ENCODE measurements at places on chromosomes 12 and 14.

- no peak for DNase-seq
These were observed 255.0 kb downstream of the PAX9 start for GRCh38 chr14:36916668-36917067.

DNA sequence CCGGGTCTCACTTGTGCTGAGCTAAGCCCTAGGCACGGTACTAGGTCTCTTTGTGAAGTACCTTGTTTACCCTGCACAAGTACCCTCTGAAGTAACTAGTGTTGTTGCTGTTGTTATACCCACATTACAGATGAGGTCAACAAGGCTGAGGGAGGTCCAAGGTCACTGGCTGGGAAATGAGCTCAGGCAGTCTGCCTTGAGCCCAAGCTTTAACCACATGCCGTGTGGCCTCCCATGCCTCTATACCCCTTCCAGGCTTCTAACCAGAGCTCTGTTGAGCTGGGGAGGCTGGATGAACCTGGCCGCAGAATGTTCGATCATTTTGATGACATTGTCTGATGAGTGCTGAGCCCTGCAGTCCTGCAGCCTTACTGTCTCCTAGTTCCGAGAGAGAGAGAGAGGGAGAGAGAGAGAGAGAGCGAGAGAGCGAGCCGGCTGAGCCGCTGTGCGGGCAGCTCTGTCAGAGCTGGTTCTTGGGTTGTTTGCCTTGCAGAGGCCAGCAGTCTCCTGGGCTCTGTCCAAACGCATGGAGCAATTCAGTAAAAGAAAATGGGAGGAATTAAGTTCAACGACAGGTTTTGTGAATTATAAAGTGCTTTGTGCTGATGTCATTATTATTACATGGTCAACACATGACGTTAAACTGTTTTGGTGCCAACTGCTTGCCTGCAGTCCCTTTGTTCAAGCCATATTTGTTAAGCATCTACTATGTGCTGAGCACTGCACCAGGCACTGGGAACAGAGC lies 13.1 kb downstream of the JDP2 start:
- no peak for DNase-seq

DNA sequence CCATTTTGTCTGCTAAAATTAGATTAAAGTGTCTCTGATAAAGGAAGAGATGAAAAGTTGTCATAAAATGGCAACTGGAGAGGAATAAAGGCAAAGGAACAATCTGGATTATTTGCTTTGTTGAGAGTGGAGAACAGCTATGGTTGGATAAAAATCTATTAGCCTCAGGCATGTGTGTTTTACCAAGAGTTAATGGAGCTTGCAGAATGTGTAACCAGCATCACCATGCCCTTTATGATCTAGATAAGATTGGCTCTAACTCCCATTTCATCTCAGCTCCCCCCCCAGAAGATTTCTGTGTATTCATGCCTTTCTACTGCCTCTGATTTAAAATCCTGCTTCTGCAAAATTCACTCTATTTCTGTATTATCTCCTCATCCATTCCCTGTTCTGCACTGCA lies 93.8 kb downstream of the GALC start:
- no peak for DNase-seq

DNA sequence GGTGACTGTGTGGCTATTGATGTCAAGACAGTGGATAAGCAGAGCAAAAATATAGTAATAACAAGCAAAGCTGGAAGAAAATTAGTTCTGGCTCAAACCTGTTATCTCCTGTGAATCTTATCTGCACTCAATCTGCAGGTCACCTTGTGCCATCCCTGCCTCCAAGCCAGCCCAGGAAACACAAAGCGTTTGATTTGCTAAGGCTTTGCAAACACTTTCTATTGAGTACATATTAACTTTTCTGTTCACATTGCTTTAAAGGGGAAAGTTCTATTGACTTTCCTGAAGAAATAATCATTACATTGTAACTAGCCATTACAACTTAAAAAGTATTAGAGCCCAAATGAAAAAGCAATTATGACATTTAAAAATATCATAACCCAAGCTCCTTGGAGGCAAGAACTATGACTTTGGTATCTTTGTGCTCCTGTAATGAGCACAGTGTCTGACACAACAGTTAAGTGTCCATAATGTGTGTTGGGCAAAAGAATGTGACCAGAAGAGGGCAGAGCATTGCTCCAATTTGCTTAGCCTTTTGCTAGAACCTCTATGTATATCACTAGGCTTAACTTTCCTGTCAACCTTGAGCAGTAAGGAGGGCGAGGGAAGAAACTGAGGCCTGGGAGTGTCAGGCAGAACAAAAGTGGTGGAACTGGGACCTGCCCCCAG lies 24.7 kb downstream of the SERPINA3 start:
- DNase-seq: no peak

- no peak for DNase-seq
These were observed 360.5 kb upstream of the TMPO start for GRCh38 chr12:98154850-98155249.

GRCh38 chr12:33825986-33826602 lies 196.2 kb upstream of the ALG10 start:
- DNase-seq: no peak

DNA sequence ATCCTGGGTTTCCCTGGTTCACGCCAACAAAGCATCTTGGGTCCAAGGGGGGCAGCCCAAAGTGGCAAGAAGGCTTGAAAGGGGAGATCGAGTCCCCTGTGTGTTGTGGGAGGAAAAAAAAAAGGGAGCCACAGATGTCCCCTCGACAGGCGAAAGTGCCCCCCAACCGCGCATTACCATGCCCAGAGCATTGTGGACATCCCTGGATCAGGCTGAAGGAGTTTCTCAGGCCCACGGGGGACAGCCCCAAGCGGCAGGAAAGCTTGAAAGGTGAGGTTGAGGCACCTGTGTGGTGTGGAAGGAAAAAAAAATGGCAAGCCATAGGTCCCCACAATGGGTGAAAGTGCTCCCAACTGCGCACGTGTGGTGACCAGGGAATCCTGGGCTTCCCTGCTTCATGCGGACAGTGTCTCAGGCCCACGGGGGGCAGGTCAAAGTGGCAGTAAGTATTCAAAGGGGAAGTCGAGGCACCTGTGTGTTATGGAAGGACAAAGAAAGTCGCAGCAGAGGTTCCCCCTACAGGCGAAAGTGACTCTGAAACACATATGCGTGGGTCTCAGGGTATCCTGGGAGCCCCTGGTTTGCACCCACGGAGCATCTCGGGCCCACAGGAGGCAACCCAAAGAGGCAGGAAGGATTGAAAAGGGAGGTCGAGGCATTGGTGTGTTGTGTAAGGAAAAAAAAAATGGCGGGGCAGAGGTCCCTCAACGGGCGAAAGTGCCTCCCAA lies 580.1 kb downstream of the ALG10 start:
- no peak for DNase-seq

DNA sequence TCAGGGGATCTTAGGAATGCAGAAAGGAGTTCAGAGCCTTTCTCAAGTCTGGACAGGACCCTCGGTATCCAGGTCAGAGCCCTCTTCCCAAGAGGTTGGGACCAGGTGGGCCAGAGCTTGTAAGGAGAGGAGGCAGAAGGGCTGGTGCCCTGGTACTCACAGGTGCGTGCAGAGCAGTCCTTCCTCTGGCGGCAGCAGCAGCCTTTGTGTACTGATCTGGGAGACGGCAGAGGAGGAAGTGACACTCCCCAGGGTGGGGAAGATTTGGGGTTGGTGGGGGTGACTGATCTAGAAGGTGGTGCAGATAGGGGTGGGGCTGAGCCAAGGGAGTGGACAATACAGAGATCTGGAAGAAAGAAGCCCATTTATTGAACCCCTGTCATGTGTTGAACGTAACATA lies at the start of gene ITGB7:
TSS of gene ITGB7 (minus strand) at position 210 of the 400 bp plus-strand sequence. CDS start 6,808 bp downstream, outside the sequence.
- DNase-seq: no peak

DNA sequence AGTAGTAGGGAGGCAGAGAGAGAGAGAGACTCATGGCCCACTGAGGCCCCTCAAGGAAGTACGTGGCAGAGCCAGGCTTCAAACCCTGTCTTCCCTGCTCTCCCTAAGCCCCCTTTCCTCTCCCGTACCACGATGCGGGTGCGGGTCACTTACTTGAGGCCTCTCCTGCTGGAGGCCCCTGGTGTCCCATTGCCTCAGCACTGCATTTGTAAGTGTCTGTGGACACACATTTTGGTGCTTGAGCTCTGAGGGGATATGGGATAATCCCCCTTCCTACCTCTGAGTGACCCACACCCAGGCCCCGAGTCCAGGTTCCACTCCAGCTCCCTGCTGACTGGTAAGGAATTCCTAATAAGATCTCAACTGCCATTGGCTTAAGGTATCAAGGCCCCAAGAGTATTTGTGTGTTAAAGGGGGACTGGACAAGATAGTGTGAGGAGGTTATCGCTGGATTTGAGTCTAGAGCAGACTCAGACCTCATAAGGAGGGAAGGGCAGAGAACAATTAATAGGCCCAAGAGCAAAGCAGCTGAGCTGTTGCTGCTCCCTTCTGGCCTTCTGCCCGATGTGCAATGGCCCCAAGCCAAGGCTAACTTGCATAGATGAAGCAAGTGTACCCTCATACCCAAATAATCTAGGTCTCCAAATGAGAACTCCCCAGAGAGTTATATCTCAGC lies 71.9 kb downstream of the CRACR2A start:
- DNase-seq: no peak

GRCh38 chr12:79250186-79250585 lies 385.6 kb downstream of the SYT1 start:
- no peak for DNase-seq

DNA sequence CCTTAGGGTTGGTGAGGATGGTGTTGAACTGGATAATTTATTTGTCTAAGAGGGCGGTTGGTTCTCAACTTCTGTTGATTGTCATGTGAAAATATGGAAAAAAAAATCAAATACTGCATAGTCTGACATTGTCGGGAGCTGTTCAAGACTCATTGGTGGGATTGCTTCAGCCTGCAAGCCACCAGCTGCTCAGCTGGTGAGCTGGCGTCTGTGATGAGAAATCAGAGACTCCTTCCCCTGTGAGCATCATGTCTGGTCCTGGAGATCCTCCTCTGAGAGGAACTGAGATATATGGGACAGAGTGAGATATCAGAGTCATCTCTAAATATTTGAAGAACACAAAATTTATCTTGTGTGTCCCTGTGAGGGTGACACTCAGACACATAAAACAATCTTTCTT lies 49.9 kb downstream of the TRIM9 start:
- DNase-seq: no peak

- DNase-seq: no peak
These were observed 2.1 kb downstream of the LUM start for GRCh38 chr12:91109148-91109564.

DNA sequence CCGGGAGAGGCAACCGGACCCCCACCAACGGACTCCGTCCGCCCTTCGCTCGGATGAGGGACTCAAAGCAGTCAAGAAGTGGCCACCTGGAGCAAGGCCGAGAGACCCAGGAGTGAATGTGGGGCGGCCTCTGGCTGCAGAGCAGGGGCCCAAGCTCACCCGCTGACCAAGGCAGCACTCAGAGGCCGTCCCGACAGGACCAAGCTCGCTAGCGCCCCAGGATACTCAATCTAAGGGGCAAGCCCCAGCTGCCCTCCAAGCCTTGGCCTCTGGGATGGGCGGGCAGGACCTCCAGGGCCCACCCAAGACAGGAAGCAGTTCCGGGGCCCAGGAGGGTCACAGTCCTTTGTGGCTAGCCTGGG lies 936 bp downstream of the AKT1 start:
- DNase-seq: no peak

- DNase-seq: no peak
These were observed 2.4 kb upstream of the GALNT8 start for GRCh38 chr12:4717806-4718205.

GRCh38 chr12:89573051-89573810 lies 47.4 kb upstream of the POC1B start:
- no peak for DNase-seq

DNA sequence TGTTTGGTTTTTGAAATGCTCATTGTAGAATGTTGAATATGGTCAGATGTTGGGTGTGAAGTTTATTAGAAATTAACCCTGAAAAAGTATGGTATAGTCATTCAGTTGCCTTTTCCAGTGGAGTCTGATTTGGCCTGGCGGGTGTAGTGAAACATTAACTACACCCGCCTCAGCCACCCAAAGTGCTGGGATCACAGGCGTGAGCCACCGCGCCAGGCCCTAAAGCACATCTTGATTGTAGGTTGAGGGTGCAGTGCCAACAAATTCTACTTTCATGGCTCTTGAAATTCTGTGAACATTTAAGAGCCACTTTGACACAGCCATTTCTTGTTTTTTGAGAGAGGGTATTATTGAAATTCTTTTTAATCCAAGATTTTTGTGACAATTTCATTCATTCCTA lies 624.9 kb downstream of the DIO2 start:
- no peak for DNase-seq

DNA sequence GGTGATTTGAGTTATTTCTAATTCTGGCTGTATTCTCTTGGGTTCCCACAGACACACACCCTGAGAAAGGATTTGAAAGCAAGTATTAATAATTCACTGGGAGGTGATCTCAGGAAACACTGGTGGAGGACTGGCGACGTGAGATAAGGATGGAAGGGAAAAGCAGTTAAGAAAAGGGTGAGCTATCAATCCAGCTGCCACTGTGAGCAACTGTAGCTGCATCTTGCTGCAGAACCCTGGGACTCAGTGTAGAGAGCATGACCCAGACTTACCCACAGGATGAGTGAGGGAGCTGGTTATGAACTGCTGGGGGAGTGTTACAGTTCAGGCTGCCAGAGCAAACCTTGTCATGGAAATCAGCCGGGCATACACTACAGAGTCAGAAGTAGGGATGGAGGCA lies 71.9 kb downstream of the RESF1 start:
- DNase-seq: no peak

GRCh38 chr12:77687321-77687720 lies 143.4 kb upstream of the NAV3 start:
- no peak for DNase-seq

DNA sequence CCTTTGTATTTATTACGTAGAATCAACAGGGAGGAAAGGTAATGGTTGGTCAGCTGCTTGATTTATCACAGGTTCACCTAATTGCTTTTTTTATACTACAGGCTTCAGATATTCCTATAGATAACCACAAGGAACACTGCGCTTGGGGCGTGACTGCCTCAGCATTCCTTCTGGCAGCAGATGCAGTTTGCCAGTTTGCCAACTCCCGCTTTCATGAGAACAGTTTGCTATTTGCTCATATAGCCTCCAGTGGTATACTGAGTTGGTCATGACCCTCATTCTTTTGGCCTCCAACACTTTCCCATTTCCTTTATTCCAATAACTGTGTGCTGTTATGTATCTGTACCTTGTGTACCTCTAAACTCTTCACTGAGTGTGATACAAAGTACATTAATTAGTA lies 38.6 kb upstream of the ACSM4 start:
- DNase-seq: no peak

DNA sequence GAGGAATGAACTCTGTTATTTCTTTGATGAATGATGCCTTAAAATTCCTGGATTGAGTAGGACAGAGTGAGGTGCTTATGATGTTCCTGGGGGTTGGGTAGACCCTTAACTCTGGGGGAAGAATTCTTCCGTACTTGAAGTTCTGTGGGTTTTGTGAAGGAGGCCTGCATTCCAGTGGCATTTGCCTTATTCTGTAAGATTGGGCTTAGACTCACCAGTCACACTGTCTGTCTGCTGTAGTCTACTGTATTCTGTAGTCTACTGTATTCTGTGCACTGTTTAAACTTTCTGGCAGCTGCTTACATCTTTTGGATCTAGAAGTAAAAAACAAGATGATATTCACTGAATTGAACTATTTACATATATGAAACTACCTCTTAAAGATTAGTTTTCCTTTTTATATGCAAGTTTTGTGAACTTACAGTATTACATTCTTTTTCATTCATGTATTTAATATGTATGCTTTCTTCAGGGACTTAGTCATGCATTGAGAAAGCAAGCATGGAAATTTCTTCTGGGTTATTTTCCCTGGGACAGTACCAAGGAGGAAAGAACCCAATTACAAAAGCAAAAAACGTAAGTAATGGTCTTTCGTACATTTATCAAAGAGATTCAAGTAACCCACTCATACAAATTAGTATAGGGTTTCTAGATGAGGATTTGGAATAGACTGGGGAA lies 42.3 kb upstream of the TPH2 start:
- no peak for DNase-seq

All from esophagus squamous epithelium (tissue), 5 donors.